Dermis lymphatic vessel endothelial cell (primary cell): ENCODE measurements at places on chromosomes 1 and 21. TPM values are rescaled to one million over a fixed set of nuclear protein-coding genes. Genes with fewer than 3 reads are reported as not detected.

The AMIGO1 gene
- 1.2 and 1.7 TPM in 2 replicates for total RNA-seq

The OLIG1 gene
- not detected in 2 replicates for total RNA-seq

The AJAP1 gene
- not detected in 2 replicates for total RNA-seq

The SMIM12 gene
- total RNA-seq = 49.7 and 59.2 TPM in 2 replicates

The EXO1 gene
- 1.7 and 2.1 TPM in 2 replicates for total RNA-seq

The TAS1R3 gene
- total RNA-seq = 0.09 and 0.11 TPM in 2 replicates

The LCE3D gene
- total RNA-seq = not detected in 2 replicates

The ARHGEF16 gene
- total RNA-seq = 0.17 and 0.33 TPM in 2 replicates

The DNAJC6 gene
- total RNA-seq = 3.5 and 5.3 TPM in 2 replicates

The CTSS gene
- total RNA-seq = 50.5 and 71.5 TPM in 2 replicates

The SPATA17 gene
- total RNA-seq = 0.09 TPM in 1 of 2 replicates, not detected in the other

The EPHA8 gene
- not detected in 2 replicates for total RNA-seq

The CORT gene
- 0.17 TPM in 1 of 2 replicates, not detected in the other for total RNA-seq

The LIPI gene
- total RNA-seq = not detected in 2 replicates

The PEX11B gene
- 28.9 and 30.9 TPM in 2 replicates for total RNA-seq

The CATSPERE gene
- total RNA-seq = 0.77 and 0.98 TPM in 2 replicates

The HSD3B1 gene
- total RNA-seq = not detected in 2 replicates

The A3GALT2 gene
- total RNA-seq = 0.09 TPM in 1 of 2 replicates, not detected in the other

The SELP gene
- total RNA-seq = 0.34 and 0.54 TPM in 2 replicates

The GJC2 gene
- total RNA-seq = 6.5 and 14.3 TPM in 2 replicates
